ENCODE measurements at places on chromosomes 12 and 14.

GRCh38 chr14:61891170-61891569 lies 128.9 kb downstream of the SNAPC1 start:
- DNase-seq = no peak

DNA sequence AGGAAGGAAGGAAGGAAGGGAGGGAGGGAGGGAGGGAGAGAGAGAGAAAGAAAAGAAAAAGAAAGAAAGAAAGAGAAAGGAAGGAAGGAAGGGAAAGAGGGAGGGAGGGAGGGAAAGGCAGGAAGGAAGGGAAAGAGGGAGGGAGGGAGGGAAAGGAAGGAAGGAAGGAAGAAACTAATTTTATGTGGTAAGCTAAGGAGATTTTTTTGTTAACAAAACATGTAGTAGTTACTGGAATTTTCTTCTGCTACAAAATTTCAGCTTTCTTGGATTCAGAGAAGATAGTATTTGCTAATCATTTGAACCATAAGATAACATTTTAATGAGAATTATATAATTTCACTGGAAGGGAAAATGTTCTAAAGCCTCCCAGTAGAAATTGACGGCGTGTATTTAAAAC lies 437.8 kb upstream of the DCN start:
- DNase-seq = no peak

GRCh38 chr12:4540638-4541037 lies 1.9 kb downstream of the RAD51AP1 start:
- DNase-seq = no peak

- DNase-seq = no peak
Observed at GRCh38 chr12:124479680-124480468, 87.5 kb downstream of the NCOR2 start.

DNA sequence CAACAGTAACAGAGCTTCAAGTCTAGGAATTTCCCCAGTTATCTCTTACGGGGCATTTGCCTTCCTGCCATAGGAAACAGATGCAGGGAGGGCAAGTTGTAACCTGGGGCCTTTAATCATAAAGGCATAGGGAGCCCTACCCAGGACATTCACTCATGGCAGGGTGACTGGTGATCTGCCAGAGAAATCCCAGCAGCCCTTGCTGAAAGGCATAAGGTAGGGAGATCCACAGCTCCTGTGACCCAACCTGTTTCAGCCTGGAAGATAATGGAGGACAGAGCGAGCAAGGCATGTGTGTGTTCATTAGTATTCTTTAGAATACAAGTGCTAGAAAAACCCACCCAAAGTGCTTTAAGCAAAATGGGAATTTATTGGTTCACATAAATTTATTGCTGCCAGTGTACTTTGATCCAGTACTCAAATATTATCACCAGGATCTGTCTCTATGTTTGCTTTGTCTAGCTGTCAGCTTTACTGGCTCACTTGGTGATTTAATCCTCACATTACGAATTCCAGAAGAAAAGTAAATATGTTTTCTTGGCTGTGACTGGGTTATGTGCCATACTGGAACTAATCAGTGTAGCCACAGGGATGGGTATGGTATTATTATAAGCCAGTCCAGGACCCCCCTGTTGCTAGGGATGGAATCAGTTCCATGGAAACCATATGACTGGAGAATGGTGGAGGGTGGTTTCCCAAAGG lies 21.1 kb upstream of the AKAP6 start:
- DNase-seq = no peak

GRCh38 chr14:54108481-54109471 lies 152.2 kb upstream of the BMP4 start:
- no peak for DNase-seq

DNA sequence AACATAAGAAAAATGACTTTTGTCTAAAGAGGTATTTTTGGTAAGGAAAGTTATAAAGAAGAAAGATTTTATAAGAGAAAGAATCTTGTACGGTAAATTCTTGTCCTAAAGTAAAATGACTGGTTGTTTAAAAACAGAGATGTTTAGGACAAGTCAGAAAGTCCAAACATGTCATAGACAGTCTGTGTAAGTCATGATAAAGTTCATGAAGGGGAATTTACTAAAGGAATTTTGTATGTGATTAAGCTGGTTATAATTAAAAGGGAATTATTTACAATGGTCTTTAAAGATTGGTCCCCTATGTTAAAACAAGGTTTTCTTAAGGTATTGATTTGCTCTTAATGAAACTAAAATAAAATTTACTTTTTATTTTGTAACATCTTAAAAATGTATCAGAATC lies 269.4 kb upstream of the CCDC196 start:
- DNase-seq = no peak

DNA sequence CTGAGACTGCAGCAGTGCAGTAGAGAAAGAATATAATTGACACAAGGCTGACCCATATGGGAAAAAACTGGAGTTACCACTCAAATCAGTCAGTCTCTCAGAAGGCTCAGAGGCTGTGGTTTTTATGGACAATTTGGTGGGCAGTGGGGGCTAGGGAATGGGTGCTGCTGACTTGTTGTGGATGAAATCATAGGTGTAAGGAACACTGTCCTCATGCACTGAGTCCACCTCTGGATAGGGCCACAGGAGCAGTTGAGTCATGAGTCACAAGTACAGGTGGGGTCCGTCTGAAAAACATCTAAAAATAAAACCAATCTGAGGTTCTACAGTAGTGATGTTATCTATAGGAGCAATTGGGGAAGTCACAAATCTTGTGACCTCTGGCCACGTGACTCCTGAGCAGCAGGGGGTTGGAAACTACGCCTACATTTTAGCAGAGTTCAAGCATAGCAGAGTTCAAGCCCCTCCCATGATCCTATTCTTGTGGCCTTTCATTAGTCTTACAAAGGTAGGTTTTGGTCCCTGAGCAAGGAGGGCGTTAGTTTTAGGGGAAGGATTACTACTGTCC lies 18.1 kb upstream of the SGPP1 start:
- no peak for DNase-seq

DNA sequence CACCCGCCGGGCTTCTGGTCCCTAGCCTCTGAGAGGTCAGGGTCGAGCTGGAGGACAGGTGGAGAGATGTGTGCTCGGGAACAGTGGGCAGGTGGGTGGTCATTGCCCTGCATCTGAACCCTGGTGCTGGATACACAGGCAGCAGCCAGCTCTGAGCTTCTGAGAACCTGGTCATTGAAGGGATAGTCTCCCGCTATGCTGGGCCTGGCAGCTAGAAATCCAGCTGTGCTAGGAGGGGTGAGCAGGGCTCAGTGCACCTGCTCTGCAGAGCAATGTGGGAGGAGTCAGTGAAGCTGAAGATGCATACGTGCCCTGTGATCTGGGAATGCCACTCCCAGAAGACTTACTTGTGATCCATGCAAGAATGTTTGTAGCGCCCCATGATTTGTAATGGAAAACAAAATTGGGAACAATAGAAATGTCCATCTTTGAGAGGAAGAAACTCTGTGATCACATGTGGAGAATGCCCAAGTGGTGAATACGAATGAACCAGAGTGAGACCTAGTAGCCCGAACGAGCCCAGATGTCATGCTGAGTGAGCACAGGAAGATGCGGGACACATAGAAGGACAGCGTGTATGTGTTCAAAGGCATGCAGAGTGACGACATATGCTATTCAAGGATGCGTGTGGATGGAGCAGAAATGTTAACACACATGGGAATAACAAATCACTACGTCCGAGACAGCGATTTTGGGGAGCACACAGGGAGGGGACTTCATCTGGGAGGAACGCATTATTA lies 63.4 kb downstream of the AACS start:
- no peak for DNase-seq

- DNase-seq = no peak
Observed at GRCh38 chr12:59768031-59768430, 172.2 kb downstream of the SLC16A7 start.

DNA sequence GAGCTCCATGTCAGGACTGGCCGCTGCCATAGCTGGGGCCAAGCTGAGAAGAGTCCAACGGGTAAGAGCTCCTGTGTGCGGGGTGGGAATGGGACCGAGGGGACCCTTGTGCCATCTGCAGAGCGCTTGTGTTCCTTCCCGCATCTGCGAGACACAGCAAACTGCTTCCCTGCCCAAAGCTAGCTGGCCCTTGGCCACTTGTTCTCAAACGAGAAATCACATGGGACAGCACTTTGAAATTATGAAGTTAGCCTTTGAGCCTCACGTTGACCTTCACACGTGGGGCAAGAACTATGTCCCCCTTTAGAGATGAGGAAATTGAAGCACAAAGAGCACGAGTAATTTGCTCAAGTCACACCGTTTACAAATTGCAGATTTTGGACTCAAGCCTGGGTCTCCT lies 30.8 kb downstream of the DEGS2 start:
- DNase-seq = no peak

GRCh38 chr14:77580964-77581505 lies 35.4 kb downstream of the SPTLC2 start:
- DNase-seq = no peak

DNA sequence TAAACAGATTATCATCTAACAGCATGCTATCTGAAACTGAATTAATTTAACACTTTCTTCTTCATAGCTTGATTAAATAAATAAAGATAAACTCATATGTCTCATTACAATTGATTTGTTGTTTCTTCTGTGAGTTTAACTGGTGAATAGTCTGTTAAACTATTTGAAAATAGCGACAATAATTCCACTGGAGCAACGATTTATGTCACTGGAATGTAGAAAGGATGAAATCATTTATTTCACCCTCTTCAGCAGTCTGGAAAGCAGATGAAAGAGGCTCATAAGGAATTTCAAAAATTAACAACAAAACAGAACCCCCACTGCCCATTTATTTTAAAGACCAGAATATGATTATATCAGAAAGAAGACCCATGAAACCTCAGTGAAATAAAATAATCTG lies 1165.1 kb upstream of the USP15 start:
- DNase-seq = no peak

- no peak for DNase-seq
Observed at GRCh38 chr14:51430633-51431032, 190.6 kb downstream of the TMX1 start.

- DNase-seq = no peak
Observed at GRCh38 chr12:104608998-104609397, 152.2 kb downstream of the CHST11 start.

GRCh38 chr14:105071942-105072341 lies 6.7 kb upstream of the GPR132 start:
- no peak for DNase-seq

- DNase-seq = no peak
Observed at GRCh38 chr12:67193704-67194103, 75.5 kb upstream of the CAND1 start.

DNA sequence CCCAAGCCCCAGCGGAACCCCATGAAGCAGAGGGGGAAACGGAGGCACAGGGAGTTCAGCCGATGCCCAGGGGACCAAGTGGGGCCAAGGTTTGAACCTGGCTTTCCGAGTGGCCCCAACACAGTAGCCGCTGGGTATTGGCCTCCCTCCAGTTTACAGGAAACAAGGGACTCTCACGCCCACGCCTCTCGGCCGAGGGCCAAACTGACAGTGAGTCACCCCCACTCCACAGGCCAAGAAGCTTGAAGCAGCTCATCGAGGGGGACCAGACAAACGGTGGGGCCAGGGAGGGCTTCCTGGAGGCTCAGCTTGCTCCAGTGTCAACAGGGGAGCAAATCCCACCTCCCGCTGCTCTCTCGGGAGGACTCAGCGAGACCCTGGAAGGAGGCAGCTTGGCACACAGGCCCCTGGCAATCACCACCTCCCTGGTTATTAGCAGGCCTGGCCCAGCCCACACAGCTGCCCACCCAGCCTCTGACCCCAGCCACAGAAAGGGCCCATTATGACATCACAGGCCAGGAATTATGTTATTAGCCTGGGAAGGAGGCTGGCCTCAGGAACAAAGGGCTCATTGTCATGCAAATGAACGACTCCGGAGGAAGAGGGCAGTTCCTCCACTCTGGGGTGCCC lies 54.6 kb downstream of the NCOR2 start:
- DNase-seq = no peak

GRCh38 chr14:92711976-92712653 lies 36.3 kb downstream of the LGMN start:
- DNase-seq = no peak

- no peak for DNase-seq
Observed at GRCh38 chr12:15732341-15733061, 56.7 kb downstream of the EPS8 start.

DNA sequence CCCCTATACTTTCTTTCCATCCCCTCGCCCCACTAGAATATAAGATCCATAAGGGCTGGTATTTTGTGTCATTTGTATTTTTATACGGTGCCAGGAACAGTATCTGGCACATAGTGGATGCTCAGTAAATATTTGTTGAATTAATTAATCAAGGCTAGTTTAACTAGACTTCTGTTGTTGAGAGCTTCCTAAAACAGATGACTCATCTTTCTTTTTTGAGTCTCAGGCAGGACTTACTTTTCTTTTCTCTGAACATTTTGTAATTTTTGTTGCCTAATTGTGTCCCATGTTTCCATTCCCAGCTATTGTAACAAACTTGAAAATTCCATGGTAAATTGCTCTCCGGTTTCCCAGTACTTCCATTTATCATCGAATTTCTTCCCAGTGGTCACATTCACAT lies 16.7 kb downstream of the STK38L start:
- no peak for DNase-seq

DNA sequence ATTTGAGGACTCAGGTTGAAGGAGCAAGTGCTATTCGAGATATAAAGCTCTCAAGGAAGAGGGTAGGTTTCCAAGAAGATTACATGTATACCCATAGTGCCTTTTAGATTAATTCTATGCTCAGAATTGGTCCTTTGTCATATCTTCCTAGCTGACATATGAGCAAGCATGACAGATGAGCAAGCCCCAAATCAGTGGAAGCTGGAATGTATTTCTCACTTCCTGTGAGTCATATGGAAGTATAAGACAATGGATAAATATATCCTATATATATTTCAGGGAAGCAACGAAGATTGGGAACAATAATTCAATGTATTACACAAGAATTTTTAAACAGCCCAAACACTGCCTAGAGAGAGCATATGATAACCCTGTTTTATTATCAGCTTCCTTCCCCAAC lies 674.1 kb upstream of the ATXN7L3B start:
- no peak for DNase-seq

- no peak for DNase-seq
Observed at GRCh38 chr12:86265329-86265695, 9.1 kb upstream of the MGAT4C start.

DNA sequence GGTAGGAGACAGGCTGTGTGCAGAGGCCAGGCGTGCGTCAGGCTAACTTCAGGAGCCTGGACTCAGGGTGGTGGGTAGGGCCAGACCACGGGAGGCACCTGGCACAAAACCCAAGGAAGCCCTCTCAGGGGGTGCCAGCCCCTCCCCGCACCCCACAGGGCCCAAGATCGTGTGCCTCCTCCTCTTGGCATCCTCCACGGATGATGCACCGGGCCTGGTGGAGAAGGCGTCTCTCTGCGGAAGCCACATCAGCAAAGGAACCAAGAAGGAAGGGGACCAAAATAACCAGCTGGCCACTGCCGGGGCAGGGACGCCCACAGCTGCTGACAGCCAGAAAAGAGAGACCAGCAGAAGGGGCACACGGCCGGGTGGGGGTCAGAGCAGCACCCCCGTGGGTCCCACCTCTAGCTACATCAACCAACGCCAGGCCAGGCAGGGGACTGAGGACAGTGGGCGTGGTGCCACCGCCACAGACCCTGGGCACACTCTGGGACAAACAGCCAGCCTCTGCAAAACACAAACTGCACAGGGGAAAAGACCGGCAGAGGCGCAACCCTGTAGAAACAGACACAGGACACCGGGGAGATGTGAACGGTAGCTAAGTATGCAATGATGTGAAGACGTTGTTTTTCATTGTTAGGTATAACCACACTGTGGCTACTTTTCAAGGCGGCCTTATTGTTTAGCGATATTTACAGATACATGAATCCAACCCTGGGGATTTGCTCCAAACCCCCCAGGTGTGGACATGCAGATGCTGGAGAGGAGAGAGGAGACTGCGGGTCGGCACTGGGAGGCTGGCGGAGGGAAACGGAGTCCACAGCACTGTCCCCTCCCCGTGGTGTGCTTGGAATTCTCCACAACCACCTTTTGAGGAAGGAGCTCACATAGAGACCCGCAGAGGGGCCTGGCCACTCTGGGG lies 26.1 kb upstream of the C14orf180 start:
- no peak for DNase-seq

Data from natural killer cell treated with Interleukin-12 subunit alpha and Interleukin-12 subunit beta and Interleukin-15 and Interleukin-18, amount 100 ng/mL, for 72 hours (primary cell).